Renal cortical epithelial cell (primary cell): ENCODE measurements at places on chromosomes 7 and 10. TPM values are rescaled to one million over a fixed set of nuclear protein-coding genes. Genes with fewer than 3 reads are reported as not detected.

- no peak for DNase-seq
Observed at GRCh38 chr7:142476077-142476476, 218.2 kb upstream of the PRSS58 start.

GRCh38 chr10:126252884-126253610 lies 135.2 kb downstream of the ADAM12 start:
- peak; percentile 72 for DNase-seq

Gene TMEM236
- 0.10 TPM in 1 of 2 replicates, not detected in the other for total RNA-seq

Gene KIF11
- total RNA-seq: 3.1 and 14.9 TPM in 2 replicates

GRCh38 chr10:124864421-124865193 lies 63.0 kb downstream of the ABRAXAS2 start:
- DNase-seq: peak; percentile 34

GRCh38 chr7:67453580-67454380 lies 457.1 kb downstream of the TYW1 start:
- DNase-seq: no peak

- peak; percentile 39 for DNase-seq
Observed at GRCh38 chr10:36531621-36532020, 593.8 kb upstream of the ANKRD30A start.

- DNase-seq: no peak
Observed at GRCh38 chr7:37421861-37422500, 26.7 kb downstream of the ELMO1 start.
